ENCODE measurements at places on chromosomes 4 and X. TPM values are rescaled to one million over a fixed set of nuclear protein-coding genes. Genes with fewer than 3 reads are reported as not detected.

DNA sequence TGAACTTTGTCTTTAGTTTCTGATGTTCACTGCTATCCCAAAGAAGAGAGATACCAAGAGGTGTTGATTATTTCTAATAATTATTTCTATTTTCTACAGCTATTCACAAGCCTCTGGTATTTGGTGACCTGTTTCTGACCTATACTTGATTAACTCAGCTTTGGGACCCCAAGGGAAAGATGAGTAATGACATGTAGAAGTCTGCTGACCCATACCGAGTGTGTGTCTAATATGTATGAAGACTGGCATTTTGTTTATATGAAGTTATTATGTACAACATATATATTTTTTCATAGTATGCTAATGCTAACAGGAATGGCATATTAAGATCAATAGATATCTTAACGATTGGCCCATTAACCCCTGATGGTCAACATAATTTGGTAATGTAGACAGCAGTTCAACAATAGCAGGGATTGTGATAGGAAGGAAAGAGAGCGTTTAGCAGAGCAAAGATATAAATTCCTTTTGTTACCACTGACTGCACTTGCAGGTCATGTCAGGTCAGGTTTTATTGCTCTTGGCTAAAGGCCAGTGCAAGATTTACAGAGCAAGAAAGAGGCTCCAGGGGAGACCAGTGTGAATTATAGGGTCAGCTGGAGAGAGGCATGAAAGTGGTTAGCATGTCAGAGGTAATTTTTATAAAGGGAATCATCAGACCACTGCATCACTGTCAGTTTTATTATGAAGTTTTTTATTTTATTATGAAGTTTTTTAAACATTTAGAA is 94.7 kb upstream of the DIPK2B start:
- no peak for DNase-seq

DNA sequence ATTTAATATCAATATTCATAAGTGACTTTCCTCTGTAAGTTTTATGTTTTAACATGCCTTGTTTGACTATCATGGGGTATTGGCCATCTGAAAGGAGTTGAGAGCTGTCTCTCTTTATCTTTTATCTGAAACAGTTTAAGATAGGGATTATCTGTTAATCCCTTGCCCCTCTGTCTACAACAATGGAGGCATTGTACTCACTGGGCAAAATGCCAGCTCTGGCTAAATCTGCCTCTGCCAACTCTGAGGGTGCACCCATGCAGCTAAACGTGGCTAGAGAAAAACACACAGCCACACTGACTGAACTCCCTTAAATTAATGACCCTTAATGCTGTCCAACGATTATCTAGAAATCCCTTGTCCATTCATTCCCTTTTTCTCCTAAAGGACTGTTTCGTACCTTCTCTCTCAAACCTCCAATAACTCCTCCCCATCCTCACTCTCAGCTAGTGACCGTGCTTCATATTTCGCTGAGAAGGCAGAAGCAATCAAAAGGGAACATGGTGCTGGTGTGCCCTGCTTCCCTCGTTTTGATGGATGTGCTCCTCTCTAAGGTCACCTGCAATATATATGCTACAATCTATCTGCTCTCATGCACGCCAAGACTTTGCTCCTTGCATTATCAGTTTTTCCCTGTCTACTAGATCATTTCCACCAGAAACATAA is 10.3 kb downstream of the PHKA2 start:
- DNase-seq: no peak

- peak; percentile 42 for DNase-seq
These were observed 1.2 kb upstream of the N4BP2 start for GRCh38 chr4:40055511-40055862.

DNA sequence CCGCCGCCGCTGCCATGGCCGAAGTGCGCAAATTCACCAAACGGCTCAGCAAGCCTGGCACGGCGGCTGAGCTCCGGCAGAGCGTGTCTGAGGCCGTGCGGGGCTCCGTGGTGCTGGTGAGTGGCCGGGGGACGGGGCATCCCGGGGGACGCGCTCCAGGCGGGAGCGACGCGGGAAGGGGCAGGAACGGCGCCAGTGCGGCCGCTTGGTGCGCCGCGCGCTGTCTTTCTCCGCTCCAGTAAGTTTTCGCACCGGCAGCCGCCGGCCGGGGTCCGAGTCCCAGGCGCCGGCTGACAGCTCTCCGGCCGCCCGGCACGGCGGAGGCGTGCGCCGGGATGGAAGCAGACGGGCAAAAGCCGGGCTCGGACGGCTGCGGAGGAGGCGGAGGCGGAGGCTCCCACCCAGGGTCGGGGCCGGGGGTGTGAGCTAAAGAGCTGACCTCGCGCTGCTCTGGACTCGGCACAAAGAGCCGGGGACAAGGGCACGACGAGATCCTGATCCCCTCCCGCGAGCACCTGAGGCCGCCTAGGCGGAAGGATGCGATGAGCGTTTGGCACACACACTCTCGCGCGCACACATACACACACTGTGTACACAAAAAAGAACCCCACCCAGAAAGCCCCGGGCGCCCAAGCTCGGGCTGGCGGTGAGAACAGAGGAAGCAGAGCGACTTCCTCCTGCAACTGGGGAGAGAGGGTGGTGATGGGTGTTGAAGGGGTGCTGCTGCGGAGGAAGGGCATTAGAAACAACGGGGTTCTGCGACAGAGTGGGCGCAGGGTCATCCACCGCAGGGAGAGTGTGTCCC is 545 bp downstream of the DOCK11 start:
- DNase-seq: peak; percentile 76

- no peak for DNase-seq
These were observed 39.8 kb downstream of the GLRB start for GRCh38 chr4:157115613-157116335.

- DNase-seq: peak; percentile 74
These were observed 38.0 kb downstream of the MAGEE2 start for GRCh38 chrX:75746891-75747639.

- DNase-seq: peak; percentile 59
These were observed 2.5 kb upstream of the PPP2R2C start for GRCh38 chr4:6474705-6475457.

DNA sequence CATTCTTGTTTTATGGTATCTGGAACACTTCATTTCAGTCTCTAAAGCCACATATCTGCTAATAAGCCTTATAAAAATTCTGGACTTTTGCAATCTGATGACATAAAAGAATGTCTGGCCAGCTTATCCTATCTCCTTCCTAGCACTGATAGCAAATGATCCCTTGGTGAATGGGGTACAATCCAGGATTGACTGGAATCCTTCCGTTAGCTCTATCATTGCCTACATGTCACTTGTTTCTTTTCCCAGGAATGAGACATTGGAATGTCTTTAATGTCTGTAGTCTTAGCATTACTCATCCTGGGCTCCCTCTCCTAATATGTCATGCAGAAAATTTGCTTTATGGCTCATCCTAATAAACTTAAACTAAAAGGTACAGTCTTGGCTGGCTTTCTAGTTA is 14.8 kb upstream of the PABPC4L start:
- no peak for DNase-seq

DNA sequence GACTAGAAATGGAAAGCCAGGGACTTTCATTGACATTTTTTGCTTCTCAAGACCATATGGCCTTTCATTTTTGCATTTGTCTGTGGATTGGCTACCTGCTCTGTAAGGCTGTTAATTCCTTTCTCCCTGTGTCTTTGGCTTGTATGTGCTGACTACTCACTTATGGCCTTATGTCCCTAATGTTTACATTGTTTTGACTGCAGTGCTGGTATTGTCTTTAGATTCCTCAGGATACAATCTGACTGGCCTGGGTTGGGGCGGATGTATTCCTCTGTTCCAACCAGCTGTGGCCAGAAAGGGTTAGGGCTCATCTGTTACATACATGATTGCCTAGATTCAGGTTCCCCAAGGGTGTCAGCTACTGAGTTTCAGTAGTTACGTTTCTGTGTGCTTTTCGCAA is 108.1 kb downstream of the RAPGEF2 start:
- peak; percentile 65 for DNase-seq

- no peak for DNase-seq
These were observed 144.6 kb downstream of the SOX3 start for GRCh38 chrX:140360284-140360683.

DNA sequence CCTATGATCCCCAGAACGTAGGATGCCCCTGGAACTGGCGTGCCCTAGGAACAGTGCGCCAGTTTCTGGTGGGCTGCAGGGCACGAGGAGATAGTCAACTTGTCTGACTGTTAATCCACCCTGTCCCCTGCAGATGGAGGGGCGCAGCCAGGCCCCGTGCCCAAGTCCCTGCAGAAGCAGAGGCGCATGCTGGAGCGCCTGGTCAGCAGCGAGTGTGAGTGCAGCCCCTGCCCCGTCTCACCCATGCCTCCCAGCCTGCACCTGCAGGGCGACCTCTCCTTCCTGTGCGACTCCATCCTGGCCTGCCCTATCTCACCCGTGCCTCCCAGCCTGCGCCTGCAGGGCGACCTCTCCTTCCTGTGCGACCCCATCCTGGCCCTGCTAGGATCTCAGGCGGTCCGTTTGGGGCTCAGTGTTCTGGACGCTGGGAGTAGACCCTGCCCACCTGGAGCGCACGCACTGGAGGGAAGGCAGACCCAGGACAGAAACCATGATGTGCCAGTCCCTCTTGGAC is 22.2 kb downstream of the WFS1 start:
- no peak for DNase-seq

- DNase-seq: peak; percentile 49
These were observed 65.6 kb upstream of the BLTP1 start for GRCh38 chr4:122086338-122087065.

DNA sequence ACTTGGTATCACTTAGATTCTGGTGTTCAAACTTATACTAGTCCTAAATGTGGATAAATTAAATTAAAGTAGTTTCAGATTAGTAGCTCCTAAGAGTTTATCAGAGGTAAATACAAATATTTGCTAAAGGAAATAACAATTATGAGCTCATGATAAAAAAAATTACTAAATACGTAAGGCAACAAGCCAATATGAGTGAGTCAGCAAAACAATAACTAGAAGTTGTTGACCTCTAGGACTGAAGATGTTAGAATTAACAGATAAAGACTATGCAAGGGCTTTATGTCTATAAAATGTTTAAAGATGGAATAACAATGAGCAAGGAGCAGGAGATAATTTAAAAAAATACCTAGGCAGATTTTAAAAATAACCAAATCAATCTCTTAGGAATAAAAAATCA is 195.8 kb downstream of the CLCN4 start:
- no peak for DNase-seq

DNA sequence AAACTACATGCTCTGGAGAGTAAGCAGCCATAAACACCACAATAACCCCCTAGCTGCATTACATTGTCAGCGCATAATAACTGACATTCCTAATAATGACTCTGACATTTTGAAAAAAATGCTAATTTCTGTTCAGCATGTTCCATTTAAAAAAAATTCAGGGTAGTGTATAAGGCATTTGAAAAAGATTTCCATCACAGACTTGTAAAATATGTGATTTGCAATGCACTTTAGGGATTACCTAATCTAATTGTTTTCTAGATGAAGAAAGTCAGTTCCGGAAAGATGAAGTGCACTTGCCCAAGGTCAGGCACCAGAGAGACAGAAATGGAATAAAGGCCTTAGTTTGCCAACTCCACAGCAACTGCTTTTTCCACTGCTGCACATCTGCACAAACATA is 55.3 kb downstream of the FANCB start:
- DNase-seq: no peak

- peak; percentile 31 for DNase-seq
These were observed 29.0 kb upstream of the C4orf50 start for GRCh38 chr4:6047130-6047673.

- DNase-seq: peak; percentile 68
These were observed 97.4 kb upstream of the LRPAP1 start for GRCh38 chr4:3629665-3630064.

GRCh38 chr4:157964463-157964862 is 208.4 kb downstream of the GASK1B start:
- DNase-seq: no peak

- no peak for DNase-seq
These were observed 17.5 kb upstream of the IGSF1 start for GRCh38 chrX:131306601-131307000.

DNA sequence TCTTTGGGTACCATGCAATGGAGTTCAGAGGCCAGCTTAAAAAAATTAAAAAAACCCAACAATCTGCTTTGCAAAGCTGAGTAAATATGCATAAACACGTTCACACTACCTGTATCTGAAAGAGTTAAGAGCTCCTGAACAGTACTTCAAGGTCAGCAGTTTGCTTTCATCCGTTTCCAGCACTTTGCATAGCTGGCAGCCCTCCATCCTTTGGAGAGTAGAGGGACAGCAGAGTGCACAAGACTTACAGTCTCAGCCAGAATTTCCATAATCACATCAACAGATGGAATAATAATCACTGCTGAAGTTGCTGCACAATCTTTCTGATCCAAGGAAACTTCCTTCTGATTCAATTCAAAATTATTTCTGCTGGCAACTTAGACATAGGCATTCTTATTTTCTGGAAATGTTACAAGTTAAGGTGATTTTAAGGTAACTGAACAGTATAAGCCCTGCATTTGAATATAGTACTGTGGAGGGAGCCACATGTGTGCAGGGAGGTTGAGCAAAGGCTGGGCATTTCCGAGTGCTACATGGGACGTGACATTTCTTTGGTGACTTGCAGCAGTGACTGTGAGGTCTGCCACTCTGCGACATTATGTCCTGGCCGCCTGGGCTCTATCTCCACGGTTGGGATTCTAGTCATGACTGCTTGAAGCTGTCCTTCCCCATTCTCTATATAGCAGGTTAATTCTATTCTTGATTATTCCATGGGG is 73.5 kb upstream of the EMCN start:
- DNase-seq: no peak

DNA sequence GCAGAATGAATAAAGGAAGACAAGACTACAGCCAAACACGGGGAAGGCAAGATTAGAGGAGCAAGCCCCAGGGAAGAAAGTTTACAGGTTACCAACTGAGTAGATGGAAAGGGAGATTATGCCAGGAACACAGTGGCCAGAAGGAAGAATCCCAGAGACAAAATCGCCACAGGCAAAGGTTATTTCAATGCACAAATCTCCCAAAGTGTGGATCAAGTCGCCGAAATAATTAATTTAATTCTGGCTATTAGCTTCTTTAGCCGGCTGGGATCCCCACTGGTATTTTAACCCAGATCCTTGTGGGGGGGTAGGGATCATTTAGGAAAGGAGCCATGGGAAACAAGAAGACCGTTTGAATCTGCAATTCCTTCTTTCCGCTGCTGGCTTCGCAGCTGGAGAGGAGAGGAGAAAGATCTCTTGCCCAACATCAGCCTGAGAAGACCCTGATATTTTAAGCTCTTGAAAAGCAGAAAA is 171.0 kb downstream of the DHX15 start:
- DNase-seq: no peak

- no peak for DNase-seq
These were observed 14.3 kb downstream of the JCHAIN start for GRCh38 chr4:70651864-70652506.

DNA sequence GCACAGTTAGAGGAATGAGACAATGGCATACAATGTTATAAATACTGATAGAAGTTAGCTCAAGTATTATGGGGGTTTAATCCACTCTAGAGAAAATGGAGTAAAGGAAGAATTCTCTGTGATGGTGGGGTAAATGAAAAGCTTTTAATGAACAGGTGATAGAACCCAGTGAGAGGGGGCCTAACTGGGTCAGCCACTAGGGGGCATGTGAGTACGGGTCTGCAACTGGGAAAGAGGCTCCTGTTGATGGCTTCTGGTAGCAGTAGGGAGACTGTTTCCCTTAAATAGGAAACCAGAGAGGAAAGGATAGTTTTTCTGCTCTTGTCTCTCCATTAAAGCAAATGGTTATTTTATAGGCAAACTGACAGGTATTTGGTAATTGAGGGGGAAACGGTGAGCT is 132.8 kb upstream of the GPR101 start:
- no peak for DNase-seq

- DNase-seq: no peak
These were observed 3.4 kb upstream of the NKX6-1 start for GRCh38 chr4:84502333-84502954.

Gene F8A3
- total RNA-seq: 0.88 TPM

Gene CXCR3
- not detected for total RNA-seq

Gene ANK2
- 68.4 TPM for total RNA-seq

Gene DUSP9
- under 0.01 TPM for total RNA-seq

Gene GAGE2A
- total RNA-seq: not detected
